ENCODE measurements at places on chromosomes 3 and 15.

GRCh38 chr3:129827765-129828164 lies 65.7 kb downstream of the TMCC1 start:
- no peak overlapping the region for H3K4me3 ChIP-seq
- DNase-seq: no peak
- H3K36me3 ChIP-seq: peaks cover 6% of the 10 kb centered on the region
- peaks cover 24% of the 10 kb centered on the region for H3K4me1 ChIP-seq
- no peaks in the 10 kb centered on the region for H3K27me3 ChIP-seq
- H3K27ac ChIP-seq: no peak overlapping the region

DNA sequence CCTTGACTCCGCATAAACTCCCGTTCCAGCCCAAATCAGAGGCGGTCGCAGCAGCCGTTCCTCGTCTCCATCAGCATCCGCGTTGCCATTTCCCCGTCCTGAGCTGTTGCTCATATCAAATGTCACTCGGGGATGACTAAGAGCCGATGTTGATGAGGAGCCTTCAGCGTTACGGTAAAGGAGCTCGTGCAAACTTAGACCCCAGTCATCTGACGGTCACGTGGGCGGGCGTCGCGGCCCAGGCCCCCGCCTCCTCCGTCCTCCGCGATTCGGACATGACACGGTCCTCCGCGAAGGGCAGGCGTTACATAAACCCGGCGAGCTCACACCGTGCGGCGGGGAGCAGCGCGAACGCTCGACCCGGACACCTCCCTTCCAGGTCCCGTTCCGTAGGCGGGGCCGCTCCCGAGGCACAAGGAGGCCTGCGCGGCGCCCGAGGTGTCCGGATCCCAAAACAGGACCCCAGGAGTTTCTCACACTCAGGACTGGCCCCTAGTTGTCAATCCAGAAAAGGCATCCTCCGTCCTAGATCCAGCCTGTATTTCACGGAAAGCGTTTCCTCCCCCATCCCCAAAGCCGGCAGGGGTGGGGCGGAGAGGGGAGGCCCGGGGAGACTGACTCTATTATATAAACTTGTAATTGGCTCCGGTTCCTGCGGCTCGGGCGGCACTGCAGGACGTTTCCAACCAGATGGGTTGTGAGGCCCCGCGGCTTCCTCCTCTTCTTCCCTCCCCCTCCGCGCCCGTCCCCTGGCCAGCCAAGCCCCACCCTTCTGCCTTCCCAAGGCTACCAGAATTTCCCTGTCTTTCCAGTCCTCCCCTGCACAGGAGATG lies 100.0 kb upstream of the IGF1R start:
- H3K4me3 ChIP-seq: peak overlapping the region; percentile 77
- DNase-seq: peak; percentile 66
- H3K4me1 ChIP-seq: peaks cover 16% of the 10 kb centered on the region
- no peaks in the 10 kb centered on the region for H3K36me3 ChIP-seq
- H3K27me3 ChIP-seq: peaks cover 64% of the 10 kb centered on the region
- H3K27ac ChIP-seq: peak overlapping the region; percentile 85

- H3K27me3 ChIP-seq: no peaks in the 10 kb centered on the region
- peak overlapping the region; percentile 98 for H3K27ac ChIP-seq
- H3K4me1 ChIP-seq: peaks cover 40% of the 10 kb centered on the region
- H3K36me3 ChIP-seq: peaks cover 45% of the 10 kb centered on the region
These were observed 363 bp downstream of the GTF2E1 start for GRCh38 chr3:120742849-120743365.

DNA sequence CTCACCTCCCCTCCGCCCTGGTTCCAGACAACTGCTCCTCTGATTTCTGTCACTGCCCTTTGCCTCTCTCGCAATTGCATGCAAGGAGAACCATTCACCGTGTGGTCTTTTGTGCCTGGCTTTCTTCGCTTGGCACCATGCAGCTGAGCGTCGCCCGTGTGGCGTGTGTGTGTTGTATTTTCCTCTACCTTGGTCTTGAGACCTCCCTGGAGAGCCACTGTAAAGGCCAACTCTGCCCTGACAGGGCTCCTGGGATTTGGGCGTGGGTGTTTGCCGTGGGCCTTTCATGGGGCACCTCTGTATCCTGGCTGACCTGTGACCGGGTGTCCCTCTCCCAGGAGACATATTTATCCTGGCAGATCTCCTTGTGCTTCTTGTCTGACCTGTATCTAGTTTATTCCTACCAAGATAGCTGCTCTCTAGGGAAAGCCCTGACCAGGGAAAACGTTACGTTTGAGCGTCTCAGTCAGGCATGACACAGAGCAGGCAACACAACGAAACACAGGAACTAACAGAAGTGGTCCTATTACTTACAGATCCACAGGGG lies 2.0 kb upstream of the PIGZ start:
- DNase-seq: no peak
- peaks cover 29% of the 10 kb centered on the region for H3K27me3 ChIP-seq
- H3K4me1 ChIP-seq: peaks cover 14% of the 10 kb centered on the region
- H3K4me3 ChIP-seq: peak overlapping the region; percentile 61
- H3K27ac ChIP-seq: peak overlapping the region; percentile 62

DNA sequence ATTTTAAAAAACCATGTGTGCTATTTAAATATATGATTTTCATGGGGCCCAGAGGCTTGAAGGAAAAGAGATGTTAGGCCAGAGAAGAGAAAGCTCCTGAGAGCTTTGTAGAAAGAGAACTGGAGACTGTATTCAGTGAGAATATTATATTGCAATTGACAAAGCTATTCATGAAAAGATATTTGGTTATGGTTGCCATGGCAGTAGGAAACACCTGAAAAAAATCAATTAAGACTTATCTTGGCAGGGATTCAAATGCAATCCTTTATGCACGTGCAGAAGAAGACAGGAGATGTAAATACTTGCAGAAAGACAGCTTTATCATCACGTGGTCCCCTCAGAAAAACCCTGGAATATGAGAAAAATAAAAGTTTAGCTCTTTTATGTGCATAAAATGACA lies 636.0 kb upstream of the TBL1XR1 start:
- H3K27ac ChIP-seq: no peak overlapping the region
- H3K4me3 ChIP-seq: no peak overlapping the region
- peaks cover 18% of the 10 kb centered on the region for H3K4me1 ChIP-seq
- no peak for DNase-seq
- H3K36me3 ChIP-seq: no peaks in the 10 kb centered on the region

DNA sequence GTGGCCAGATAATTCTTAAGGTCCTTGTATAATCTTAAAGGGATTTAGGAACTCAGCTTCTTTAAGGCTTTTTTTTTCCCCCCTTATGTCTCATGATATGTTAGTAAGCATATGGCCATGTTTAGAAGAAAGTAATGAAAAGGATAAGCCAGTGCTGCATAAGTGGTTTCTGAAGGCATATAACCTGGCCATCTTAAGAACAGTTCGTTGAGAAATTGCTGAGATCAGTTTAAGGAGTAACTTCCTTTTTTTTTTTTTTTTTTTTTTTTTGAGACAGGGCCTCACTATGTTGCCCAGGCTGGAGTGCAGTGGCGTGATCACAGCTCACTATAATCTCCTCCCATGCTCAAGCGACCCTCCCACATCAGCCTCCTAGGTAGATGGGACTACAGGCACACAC lies 51.7 kb downstream of the UBE2E2 start:
- no peaks in the 10 kb centered on the region for H3K36me3 ChIP-seq
- H3K4me1 ChIP-seq: peaks cover 27% of the 10 kb centered on the region

DNA sequence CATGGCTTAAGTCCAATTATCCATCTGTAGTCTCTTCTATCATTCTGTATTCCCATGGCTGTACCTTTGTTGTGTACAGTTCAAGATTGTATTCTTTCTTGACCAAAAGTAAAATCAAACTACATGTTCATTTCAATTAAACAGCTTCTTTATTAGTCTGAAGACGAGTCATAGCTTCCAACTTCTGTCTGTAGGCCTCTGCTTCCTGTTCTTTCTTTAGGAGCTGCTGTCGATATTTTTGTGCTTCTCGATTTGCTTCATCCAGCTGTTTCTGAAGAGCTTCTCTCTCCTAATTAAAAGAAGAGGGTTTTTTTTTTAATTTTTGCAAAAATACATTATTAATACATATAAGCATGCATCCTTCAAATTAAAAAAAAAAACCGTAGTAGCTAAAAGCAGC lies 13.0 kb upstream of the HDC start:
- H3K4me3 ChIP-seq: no peak overlapping the region
- peaks cover 45% of the 10 kb centered on the region for H3K36me3 ChIP-seq
- no peak for DNase-seq
- H3K4me1 ChIP-seq: peaks cover 33% of the 10 kb centered on the region
- peak overlapping the region; percentile 30 for H3K27ac ChIP-seq
- no peaks in the 10 kb centered on the region for H3K27me3 ChIP-seq

DNA sequence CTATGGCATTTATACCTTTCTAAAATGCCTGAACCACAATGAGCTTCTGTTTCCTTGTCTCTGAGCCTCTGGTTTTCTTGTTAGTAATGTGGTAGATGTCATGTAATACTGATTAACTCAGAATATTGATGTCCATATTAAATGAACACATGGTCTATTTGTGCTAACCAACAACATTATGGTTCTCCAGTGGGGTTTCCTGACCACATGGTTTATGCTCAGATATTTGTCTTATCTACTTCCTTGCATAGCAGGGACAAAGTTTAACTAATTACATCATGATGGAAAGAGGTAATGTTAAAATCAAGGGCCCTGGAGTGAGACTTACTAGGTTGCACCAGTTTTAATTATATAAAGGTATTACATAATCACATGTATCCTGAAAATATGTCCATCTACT lies 62.6 kb upstream of the SCN10A start:
- no peak for DNase-seq
- H3K4me3 ChIP-seq: no peak overlapping the region
- peaks cover 15% of the 10 kb centered on the region for H3K27me3 ChIP-seq
- H3K27ac ChIP-seq: no peak overlapping the region
- H3K36me3 ChIP-seq: no peaks in the 10 kb centered on the region

DNA sequence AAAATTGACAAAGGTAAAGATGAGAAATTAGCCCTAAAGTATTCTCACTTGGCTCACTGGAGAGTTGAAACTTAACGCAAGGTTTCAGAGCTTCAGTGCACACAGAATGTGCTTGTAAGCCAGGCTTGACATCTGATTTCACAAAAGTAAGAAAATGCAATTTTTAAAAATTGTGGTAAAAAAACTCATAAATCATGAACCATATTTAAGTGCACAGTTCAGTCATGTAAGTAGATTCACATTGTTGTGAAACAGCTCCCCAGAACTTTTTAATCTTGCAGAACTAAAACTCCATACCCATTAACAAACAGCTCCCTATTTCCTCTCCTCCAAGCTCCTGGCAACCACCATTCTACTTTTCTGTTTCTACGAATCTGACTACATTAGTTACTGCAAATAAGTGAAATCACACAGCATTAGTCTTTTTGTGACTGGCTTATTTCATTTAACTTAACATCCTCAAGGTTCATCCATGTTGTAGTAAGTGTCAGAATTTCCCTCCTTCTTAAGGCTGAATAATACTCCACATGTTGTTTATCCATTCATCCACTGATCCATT lies 14.5 kb downstream of the RTP3 start:
- H3K4me1 ChIP-seq: peaks cover 12% of the 10 kb centered on the region
- no peak overlapping the region for H3K27ac ChIP-seq
- no peak overlapping the region for H3K4me3 ChIP-seq
- H3K27me3 ChIP-seq: no peaks in the 10 kb centered on the region

DNA sequence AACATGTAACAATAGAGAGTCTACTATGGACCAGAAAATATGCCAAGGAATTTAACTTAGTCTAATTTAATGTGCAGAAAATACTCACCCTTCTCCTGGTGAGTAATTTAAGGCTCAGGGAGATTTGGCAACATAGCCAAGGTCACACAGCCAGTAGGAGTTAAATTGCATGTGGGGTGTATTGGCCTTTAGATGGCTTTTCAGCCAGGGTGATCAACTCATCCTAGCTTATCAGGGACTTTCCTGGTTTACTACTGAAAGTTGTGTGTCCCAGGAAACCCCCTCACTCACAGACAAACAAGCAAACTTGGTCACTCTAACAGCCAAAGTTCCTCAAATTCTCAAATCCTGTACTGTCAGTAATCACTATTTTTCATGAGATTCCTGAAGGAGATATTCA lies 2.6 kb upstream of the SLC9A9 start:
- no peak for DNase-seq
- H3K27me3 ChIP-seq: no peaks in the 10 kb centered on the region
- H3K36me3 ChIP-seq: peaks cover 7% of the 10 kb centered on the region
- peaks cover 59% of the 10 kb centered on the region for H3K4me1 ChIP-seq
- no peak overlapping the region for H3K27ac ChIP-seq

DNA sequence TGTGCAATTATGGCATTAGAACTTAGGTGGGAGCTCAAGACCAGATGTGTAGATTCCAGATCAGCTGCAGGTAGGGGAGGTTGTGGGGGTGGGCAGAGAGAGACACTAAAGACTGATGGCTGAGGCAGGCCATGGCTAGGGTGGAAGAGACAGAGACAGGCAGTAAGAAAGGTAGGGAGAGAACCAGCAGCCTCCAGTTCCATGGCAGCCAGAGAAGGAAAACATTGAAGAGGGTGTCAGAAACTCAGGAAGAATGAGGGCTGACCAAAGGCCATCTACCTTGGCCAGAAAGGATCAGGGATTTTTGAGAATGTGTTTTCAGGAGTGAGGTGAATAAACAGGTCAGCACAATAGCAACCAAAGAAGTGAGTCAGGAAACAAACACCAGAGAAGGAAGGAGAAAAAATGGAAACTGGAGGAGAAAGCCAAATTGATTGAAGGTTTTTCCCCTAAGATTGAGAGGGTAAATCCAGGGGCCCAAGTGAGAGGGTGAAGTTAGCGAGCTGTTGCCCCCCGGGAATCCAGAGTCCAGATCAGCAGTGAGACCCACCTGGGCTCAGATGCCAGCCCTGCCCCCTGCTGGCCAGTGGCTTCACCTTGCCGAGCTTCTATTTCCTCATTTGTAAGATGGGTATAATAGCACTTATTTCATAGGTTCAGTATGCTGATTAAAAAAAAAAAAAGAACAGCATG lies 41.0 kb downstream of the ABHD2 start:
- DNase-seq: peak; percentile 70
- H3K4me1 ChIP-seq: peaks cover 23% of the 10 kb centered on the region
- H3K27me3 ChIP-seq: no peaks in the 10 kb centered on the region
- no peak overlapping the region for H3K27ac ChIP-seq

GRCh38 chr3:126107203-126107939 lies 23.4 kb upstream of the SLC41A3 start:
- DNase-seq: peak; percentile 24
- no peaks in the 10 kb centered on the region for H3K4me1 ChIP-seq
- no peaks in the 10 kb centered on the region for H3K27me3 ChIP-seq
- no peaks in the 10 kb centered on the region for H3K36me3 ChIP-seq
- no peak overlapping the region for H3K4me3 ChIP-seq
- no peak overlapping the region for H3K27ac ChIP-seq

DNA sequence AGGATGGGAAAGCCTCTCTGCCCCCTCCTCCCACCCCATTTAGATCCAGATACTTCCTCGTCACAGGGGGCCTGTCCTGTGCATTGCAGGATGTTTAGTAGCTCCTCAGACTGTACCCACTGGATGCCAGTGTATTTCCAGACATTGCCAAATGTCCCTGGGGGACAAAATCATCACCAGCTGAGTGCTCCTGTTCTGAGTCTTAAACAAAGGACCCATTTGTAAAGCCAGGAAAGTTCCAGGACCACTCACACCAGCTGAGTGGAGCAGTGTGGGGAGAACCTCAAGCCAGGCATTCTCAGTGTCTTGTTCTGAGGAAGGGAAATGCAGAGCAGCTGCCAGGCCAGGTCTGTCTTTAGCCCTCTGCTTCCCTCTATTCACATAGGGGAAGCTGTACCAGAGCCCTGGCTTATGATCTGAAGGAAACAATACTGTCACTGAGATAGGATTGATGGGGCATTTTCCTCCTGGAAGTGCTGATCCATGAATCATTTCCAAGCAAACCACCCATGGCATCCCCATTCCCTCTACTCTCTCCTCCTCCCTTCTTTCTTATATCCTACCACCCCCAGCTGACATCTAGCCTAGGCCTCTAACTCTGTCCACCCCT lies 67.4 kb upstream of the MEX3B start:
- DNase-seq: no peak
- H3K4me1 ChIP-seq: no peaks in the 10 kb centered on the region
- no peak overlapping the region for H3K27ac ChIP-seq
- no peak overlapping the region for H3K4me3 ChIP-seq
- H3K27me3 ChIP-seq: no peaks in the 10 kb centered on the region
- H3K36me3 ChIP-seq: peaks cover 7% of the 10 kb centered on the region

Data from activated T-cell treated with anti-CD3 and anti-CD28 coated beads, Interleukin-2, amount 50 U/mL, for 24 hours (primary cell).